Midbrain (tissue), 1 donor: ENCODE measurements at places on chromosomes 2 and 18.
A peak's percentile ranks its signal among the peaks of the same experiment; 100 is the strongest.

DNA sequence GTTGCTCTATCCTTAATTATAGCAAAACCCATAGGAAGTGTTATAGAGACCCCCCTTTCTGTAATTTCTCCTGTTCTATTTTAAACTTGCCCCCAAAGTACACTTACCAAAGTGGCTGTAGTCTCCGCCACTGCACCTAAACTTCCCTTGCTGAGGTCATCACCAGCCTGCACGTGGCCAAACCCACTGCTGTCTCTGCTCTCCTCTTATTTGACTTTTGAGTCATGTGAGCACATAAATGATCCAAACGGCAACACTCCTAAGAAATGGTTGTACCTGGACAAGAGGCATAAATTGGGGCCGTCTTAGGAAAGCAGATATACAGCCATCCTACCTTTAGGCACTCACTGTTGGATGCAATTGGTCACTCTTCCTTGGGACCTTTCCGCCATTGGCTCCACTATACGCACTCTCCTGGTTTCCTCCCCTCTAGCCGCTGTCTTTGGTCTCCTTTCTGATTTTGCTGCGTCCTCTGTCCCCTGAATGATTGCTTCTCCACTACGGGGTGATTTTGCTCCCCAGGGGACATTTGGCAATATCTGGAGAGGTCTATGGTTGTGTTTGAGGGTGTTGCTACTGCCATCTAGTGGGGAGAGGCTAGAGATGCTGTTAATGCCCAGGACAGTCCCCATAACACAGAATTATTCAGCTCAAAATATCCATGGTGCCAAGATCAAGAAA, 19.2 kb upstream of the IL36G start:
- peak; percentile 31 for DNase-seq

- DNase-seq, result no peak
Measured at GRCh38 chr18:75785206-75785605, 357.7 kb upstream of the SMIM21 start.

DNA sequence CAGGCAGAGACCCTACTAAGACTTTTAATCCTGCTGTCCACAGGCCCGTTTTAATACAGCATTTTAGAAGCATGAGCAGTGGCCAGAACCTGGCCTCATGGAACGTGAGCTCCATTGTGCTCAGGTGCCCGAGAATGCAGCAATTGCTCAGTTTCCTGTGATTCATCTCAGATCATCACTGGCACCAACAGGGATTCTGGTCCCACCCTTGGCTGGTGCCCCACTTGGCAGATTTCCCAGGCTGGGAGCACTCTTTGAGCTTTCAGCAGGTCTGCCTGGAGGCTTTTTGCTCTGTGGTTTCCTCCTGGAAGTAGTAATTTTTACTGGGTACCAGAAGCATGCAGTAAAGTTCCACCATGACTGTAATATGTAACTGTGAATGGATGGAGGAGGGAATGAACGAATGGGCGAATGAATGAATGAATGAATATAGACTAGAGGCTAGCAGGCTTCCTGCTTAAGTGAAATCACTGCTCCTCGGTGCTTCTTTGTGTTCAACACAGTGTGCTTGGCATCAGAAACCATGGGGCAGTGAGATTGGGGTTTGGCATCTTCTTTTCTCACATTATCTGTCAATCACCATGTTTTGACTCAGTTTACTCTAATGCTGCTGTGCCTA, 312.9 kb downstream of the PRKCE start:
- peak; percentile 11 for DNase-seq

GRCh38 chr18:58481321-58482180, 147.3 kb downstream of the ALPK2 start:
- no peak for DNase-seq

DNA sequence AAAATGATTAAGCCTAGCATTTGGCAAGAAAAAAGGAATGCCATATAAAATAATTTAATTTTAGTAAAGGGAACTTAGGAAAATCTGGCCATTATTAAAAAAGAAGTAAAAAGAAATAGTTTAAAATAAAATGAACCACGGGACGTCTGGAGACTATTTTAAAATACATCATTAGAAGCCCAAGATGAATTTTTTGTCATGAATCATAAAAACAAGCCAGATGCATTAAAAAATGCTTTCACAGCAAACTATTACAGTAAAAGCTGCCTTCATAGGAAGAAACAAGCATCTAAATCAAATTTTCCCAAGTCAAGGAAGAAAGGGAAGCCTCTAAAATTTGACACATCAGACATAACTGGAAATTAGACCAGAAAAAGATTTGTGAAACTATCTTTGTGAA, 33.0 kb downstream of the COL5A2 start:
- DNase-seq, result no peak

- DNase-seq, result no peak
Measured at GRCh38 chr18:35432565-35433001, 55.4 kb upstream of the ZNF396 start.

- no peak for DNase-seq
Measured at GRCh38 chr18:11516751-11517503, 92.5 kb upstream of the SLC35G4 start.

DNA sequence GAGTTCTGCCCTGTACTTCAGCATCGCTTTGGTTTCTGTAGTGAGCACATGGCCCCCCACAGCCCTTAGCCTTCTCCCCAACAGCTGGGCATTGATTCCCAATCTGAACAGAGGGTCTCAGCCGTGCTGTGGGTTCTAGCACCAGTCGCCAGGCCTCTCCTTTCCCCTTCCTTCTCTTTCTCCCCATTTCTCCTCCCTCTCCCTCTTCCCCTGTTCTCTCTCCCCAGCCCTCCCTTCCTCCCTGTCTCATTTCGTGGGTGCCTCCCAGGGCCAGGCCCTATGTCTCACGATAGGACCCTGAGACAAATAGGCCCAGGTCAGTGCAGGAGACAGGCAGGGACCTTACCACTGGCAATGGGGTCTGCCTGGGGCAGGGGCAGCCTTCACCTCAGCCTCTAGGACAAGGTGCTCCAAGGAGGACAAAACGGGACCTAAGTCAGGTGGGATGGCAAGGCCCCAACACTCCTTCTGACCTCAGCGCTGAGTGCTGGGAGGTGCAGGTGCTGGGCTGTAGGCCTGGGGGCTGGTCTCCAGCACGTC, 143.4 kb upstream of the GPC1 start:
- no peak for DNase-seq

GRCh38 chr2:160334028-160334741, 134.1 kb upstream of the ITGB6 start:
- DNase-seq, result no peak

DNA sequence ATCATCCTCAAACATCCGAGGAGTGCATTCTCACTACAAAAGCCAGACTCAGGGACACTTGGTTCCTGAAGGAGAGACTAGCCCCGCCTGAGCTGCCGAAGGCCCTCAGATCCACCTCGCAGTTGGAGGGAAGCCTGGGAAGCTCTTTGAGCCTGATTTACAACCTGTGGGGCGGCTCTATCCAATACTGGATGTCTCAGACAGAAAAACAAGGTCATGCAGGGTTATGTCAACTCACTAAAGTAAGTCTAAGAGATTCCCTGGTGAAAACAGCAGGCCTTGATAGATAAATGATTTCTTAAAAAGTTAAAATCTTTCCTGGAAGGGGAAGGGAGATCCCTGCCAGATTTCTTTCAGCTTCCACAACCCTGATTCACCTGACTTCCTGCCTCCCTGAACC, 284.3 kb downstream of the CYP26B1 start:
- no peak for DNase-seq

DNA sequence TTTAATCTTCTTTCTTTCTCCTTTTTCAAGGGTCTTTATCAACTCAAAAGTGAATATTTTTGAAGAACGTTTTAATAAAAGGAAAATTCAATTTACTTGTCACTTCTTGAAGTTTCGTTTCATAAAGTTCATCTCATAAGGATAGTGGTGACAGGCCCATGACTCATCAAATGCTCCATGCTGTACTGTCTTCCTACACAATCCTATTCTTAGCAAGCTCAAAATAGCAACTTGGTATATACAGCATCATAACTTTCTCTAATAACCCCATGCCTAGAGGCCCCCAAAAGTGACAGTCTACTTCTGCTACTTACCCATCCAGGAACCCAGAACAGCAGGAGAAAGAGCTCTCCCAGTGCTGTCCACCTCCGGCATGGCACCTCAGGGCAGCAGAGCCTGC, 7.7 kb downstream of the FBXO15 start:
- no peak for DNase-seq

- peak; percentile 74 for DNase-seq
Measured at GRCh38 chr2:57720728-57721627, 325.6 kb upstream of the VRK2 start.

DNA sequence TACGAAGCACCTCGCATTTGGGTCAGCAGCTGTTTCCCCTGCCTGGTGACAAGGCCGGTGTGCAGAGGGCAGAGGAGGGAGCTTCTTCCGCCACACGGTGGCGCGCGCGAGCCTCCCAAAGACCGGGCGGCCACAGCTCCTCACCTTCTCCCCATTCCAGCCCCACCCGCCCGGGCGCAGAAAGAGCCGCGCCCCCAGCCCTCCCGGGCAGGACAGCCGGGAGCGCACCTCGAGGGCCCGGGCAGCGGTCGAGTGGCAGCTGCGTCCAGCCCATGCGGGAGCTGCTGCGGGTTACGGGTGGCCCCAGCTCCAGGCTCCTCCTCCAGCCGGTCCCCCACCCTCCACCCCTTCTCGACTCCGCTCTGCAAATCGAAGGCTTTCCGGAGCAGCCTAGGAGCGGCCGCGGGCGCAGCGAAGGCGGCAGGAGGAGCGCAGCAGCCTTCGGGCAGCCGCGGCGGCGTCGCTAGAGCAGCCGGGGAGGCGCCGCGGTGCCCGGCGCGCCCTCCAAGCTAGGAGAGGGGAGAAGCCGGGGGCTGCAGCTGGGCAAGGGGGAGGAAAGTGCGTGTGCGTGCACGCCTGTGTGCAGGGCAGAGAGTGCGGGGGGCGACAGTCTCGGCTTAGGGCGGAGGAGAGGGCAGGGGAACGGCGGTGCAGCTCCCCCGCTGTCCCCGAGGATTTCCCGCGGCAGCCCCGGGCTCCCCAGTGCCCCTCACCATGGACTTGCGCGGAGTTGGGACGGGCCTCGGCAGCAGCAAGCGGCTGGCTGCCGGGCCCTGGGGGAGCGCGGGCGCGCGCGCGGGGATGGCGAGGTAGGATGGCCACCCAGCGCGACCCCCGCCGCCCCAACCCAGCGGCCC, at the start of gene CCDC85A:
Gene CCDC85A (plus strand): TSS at position 348 of the 857 bp plus-strand sequence. CDS start 635 bp downstream, outside the sequence.
- DNase-seq, result peak; percentile 83

- no peak for DNase-seq
Measured at GRCh38 chr2:177322801-177323261, 58.3 kb upstream of the NFE2L2 start.

DNA sequence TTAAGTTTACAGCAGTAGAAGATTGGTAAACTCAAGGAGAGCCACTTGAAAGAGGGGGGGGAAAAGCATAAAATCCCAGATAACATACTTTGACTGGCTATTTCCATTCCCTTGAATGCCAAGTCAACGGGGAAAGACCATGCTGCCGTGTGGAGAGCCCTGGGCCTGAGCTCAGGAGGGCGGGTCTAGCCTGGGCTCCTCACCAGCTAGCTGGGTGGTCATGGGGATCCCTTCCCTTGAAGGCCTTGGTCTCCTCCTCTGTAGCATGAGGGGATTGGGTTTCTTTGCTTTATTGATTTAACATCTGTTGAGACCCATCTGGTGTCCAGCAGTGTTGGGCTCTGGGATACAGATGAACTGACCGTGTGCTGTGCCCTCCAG, 35.0 kb downstream of the TEX51 start:
- no peak for DNase-seq

DNA sequence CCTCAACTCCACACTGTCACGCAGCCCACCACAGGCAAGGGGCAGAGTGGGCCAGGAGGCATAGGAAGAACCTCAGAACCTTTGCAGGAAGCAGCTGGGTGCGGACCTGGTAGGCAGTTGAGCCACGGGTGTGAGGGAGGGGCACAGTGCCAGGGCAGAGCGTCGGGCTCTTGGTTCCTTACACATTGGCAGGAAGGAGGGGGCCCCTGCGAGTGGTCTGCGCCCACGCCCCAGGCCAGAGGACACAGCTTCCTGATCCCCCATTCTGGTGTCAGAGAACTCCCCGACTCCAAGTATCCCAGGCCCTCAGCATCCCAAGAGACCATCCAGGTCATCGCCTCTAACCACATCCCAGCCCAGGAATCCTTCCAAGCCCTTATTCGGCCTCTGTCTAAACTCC, 61.5 kb downstream of the TNS1 start:
- no peak for DNase-seq

DNA sequence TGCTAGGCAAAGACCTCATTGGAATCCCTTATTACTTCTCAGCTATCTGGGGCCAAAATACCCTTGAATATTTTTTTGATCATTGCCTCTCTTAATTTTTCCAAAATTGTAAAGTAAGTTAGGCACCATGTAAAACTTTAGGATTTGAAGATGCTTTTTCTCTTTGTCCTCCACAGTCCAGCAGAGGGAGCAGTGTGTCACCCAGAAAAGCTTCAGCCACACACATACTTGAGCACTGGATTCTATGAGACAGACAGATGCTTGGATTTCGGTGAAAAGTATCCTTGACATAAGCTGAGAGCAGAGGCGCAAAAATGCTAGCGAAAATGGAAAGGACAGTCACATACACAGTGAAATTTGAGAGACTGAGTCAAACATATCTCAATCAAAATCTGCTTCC, 74.7 kb upstream of the KCNJ3 start:
- DNase-seq, result peak; percentile 76

- DNase-seq, result no peak
Measured at GRCh38 chr2:206968134-206969086, 29.1 kb downstream of the CPO start.

DNA sequence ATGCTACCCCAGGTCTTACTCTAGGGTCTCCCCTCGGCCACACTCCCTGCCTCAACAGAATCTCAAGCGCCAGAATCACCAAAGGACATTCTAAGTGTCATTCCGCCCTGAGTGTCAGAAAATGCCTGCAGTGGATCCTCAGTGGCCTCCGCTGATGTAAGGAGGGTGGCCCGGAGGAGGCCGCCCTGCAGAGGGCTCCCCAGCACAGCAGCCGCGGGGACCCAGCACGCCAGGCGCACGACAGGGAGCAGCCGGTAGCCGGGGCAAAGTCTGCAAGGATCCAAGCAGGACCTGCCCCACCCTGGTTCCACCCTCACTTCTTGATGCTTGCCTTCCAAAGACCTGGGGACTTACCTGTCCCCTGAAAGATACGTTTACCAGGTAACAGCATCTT, 54.2 kb upstream of the ID2 start:
- DNase-seq, result no peak

GRCh38 chr2:97914691-97915213, 81.0 kb downstream of the TMEM131 start:
- DNase-seq, result no peak

DNA sequence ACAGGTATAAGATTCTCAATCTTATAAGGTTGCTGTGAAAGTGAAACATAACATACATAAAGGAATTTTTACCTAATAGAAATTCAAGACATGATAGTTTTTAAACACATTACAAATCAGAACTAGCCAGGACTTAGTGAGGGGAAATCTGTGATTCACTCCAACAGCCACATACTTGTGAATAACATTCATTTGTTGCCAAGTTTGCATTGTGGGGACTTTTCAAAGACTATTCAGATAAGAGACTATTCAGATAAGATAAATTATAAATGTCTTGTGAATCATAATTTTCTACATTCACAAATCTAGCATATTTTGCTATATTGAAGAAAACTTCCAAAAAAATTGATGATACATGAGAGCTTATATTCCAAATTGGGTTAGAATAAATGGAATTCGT, 345.3 kb upstream of the CDH20 start:
- DNase-seq, result no peak
